ENCODE measurements at places on chromosomes 2 and 18. TPM values are rescaled to one million over a fixed set of nuclear protein-coding genes. Genes with fewer than 3 reads are reported as not detected.

DNA sequence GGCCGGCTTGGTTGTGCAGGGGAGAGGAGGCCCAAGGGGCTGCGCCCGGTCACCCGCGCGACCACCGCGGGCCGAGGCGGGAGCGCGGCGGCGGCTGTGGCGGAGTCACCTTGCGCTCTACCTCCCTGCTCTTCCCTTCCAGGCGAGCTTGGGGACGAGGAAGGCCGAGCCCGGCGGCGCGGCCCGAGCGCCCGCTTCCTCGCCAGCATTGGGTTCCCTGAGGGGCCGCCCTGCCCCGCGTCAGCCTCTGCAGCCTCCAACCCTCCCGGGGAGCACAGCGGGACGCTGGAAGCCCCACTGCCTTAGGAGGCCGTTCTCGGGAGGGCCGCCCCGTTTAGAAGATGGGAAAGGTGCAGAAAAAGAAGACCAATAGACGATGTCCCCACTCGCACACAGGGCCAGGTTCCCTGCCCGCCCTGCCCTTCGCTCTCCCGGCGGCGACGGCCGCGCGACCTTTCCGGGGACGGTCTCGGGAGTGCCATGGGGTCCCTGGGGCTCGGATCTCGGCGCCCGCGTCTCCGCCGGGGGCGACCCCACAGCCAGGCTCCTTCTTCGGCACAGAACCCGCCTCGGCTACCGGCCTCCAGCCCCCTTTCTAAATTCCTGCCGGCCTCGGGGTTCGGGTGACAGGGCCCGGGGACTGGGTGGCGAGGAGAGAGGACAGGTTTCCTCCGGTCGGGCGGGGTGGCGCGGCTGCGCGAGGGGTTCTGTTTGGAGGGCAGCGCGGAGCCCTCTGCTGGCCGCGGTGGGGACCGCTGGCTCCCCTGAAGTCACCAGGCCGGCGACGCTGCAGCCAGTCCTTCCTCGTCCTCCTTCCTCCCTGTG, 85.5 kb downstream of the HS6ST1 start:
- DNase-seq = peak; percentile 92

- DNase-seq = peak; percentile 83
Observed at GRCh38 chr2:54629914-54630857, 93.3 kb upstream of the EML6 start.

Gene CRYGD
- not detected for total RNA-seq

- DNase-seq = no peak
Observed at GRCh38 chr2:149724091-149724490, 136.5 kb upstream of the MMADHC start.

Gene TEX44
- total RNA-seq = not detected

Gene AMER3
- 0.28 TPM for total RNA-seq

DNA sequence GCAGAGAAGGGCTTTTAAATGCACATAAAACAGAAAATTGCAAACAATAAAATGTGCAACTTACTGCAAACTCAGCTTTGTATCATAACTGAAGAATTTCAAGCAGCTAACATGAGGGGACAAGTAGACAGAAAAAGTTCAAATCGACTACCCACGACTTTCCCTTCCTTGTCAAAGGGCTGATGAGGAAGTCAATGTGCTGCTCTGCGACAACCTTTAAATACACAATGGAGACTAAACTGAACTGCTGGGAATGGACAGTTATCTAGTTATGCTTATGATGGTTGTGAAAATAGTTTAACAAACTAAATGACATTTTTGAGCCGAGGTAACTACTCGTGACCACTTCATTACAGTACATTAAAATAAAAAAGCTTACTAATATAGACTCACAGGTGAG, 84.1 kb downstream of the INO80D start:
- DNase-seq = no peak

GRCh38 chr2:200888704-200889625, at the start of the genes NIF3L1 and PPIL3:
NIF3L1 (plus strand) TSS chr2:200889371; CDS start chr2:200891944, 2,573 bp downstream.
PPIL3 (minus strand) TSS chr2:200889077; CDS start chr2:200887615, 1,462 bp downstream.
- peak; percentile 93 for DNase-seq

GRCh38 chr2:637804-638203, 39.4 kb downstream of the TMEM18 start:
- DNase-seq = no peak

GRCh38 chr2:171763602-171764001, 76.3 kb downstream of the DYNC1I2 start:
- DNase-seq = no peak

GRCh38 chr2:19801367-19802080, 100.3 kb downstream of the TTC32 start:
- DNase-seq = peak; percentile 51

DNA sequence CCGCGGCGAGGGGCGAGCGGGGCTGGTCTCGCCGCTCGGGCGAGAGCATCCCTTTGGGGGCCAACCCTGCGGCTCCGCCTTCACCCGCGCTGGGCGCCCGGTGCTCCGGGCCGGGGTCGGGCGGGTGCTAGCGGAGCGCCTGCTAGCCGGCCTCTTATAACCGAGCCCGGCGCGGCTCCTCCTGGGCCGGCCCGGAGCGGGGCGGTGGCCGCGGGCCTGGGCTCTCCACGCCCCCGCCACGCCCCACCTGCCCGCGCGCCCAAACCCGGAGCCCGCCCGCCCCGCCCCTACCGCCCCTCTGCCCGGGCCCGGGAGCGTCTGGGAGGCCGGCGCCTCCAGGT, at the start of gene FOXI3:
TSS of gene FOXI3 (minus strand) at position 129 of the 341 bp plus-strand sequence. CDS start 158 bp downstream, outside the sequence.
- peak; percentile 54 for DNase-seq

Gene PFN4
- 0.16 TPM for total RNA-seq

GRCh38 chr2:140624200-140624599, 1506.6 kb downstream of the LRP1B start:
- no peak for DNase-seq

Gene IL36RN
- total RNA-seq = not detected

DNA sequence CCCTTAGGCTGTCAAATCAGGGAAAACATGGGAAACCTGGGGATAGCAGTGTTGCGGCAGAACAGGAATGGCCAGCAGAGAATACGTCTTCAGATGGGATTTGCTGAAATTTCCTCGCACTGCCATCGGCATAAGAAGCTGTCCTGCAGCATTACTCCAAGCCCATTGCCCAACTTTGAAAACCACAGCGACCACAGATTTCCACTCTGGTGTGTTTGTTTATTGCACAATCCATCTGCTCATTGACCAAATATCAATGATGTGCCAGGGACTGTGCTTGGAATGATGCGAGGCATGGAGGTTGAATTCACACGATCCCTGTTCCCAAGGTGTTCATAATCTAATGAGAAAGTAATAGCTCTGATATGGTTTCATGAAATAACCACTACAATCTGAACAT, 383.3 kb upstream of the MYT1L start:
- no peak for DNase-seq

- no peak for DNase-seq
Observed at GRCh38 chr18:43303376-43303775, 26.1 kb upstream of the SYT4 start.

Gene SIX3
- total RNA-seq = 0.19 TPM

GRCh38 chr2:189444322-189444721, 3.0 kb downstream of the WDR75 start:
- no peak for DNase-seq

- DNase-seq = no peak
Observed at GRCh38 chr2:178066890-178067669, 5.5 kb downstream of the PDE11A start.

- no peak for DNase-seq
Observed at GRCh38 chr2:142504754-142505153, 372.7 kb upstream of the KYNU start.

Gene TMEM182
- 2.9 TPM for total RNA-seq

DNA sequence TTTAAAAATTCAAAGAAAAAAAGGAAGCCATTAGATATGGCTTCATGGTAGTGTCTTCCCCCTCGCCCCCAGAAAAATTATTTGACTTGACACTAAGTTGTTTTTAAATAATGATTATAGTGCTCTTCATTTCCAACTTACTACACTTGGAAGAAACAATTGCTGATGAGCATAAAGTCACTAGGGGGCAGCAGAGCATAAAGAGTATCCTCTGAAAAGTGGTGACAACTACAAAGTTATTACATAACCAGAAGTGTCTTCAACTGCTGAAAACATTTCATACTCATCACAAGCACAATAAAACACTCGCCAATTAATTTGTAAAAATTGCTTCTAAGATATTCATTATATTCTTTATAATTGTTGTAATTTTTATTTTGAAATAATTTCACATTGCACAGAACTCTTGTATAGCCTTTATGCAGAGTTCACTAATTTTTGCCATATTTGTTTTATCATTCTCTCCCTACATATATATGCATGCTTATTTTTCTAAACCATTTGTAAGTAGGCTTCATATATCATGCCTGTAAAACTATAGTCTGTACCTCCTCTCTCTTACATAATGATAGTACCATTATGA, 54.9 kb downstream of the EXOC6B start:
- DNase-seq = peak; percentile 47

Gene ITPRIPL1
- 0.41 TPM for total RNA-seq

GRCh38 chr2:15780912-15781574, 159.3 kb upstream of the MYCN start:
- DNase-seq = no peak

DNA sequence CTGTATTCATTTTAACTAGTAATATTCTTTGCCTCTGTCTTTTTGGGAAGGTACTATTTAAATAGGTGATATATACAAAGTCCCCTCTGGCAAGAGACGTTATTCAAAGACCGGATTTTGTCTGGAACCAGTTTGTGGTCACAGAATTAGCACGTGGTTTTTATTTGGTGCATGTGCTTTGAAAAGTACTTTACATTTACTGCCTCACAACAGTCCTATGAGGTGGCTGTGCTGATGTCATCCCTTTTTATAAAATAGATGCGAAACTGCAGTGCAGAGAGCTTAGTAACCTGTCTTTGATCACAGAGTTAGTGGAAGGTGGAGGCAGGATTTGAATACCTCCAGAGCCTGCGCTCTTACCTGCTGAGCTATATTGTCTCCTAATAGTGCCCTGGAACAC, 4.0 kb downstream of the LPIN1 start:
- DNase-seq = no peak

GRCh38 chr2:164073101-164074074, 337.6 kb upstream of the FIGN start:
- DNase-seq = no peak

Gene TMEM198
- total RNA-seq = 5.6 TPM

DNA sequence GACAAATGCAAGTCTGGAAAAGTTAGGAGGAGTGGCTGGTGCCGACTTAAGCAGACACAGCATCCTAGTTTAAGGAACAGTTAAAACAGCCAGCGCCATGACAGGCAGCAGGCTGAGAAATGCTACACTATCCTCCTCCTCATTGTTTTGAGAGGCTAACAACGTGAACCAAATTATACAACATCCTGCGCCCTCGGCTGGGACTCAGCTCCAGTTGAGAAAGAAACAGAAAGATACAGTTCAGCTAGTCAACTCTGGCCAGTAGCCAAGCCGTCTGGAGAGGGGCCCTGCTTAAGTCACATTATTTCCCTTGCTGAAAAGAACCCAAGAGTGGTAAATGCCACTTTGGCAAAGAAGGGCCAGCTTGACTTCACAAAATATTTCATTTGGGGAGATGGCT, 90.2 kb downstream of the BCL11A start:
- no peak for DNase-seq

DNA sequence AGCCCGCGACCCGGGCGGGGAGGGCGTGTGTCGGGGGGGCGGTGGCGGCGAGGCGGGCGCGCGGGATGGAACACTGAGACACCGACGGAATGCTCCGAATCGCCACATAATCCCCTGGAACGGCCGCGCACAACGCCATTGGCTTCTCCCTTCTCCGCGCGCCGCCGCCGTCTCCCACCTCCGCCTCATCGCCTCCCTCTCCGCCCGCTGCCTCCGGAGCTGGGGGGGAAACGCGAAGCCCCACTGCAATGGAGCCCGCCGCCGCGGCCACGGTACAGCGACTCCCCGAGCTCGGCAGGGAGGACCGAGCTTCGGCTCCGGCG, at the start of gene PHLPP1:
TSS of gene PHLPP1 (plus strand) at position 106 of the 323 bp plus-strand sequence. CDS start at position 249, 143 bp downstream.
- no peak for DNase-seq

- DNase-seq = peak; percentile 77
Observed at GRCh38 chr2:152335016-152335725, at the start of gene FMNL2. FMNL2 (plus strand) TSS chr2:152335174.

Data from pancreas (tissue), 10 donors.